ENCODE measurements at places on chromosomes 2 and 18.

GRCh38 chr2:25032901-25033300 is 9.0 kb upstream of the EFR3B start:
- DNase-seq = no peak

DNA sequence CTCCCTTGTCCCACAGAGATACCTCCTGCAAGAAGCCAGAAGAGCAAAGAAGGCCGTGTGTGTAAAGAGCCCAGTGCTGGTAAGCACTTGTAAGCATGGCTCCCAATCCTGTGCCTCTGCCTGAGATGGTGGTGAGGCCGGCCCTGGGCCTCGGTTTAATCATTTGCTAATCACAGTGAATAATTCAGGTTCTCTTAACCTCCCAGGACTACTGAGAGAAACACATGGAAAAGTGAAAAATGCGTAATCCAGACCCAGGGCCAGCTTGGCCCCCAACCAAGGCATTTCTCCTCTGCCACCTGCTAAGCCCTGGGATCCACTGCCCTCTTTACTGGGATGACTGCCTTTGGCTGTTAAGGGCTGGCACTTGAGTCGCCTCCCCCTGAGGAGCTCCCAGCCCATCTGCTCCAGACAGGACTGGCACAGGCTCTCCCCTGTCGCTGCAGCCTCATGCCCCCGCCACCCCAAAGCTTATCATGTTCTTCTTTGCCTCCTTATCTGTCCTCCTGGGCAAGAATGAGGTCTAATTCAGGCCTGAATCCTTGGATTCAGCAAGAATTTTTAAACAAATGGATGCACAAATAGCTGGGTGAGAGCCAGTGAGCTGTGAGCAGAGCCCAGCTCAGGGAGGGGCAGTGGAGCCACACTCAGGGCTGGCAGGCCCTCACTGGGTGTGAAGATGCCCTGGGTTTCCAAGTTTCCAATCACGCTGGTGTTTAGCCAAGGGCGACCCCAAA is 193.9 kb upstream of the HS6ST1 start:
- DNase-seq = no peak

GRCh38 chr2:218005028-218005427 is 2.2 kb upstream of the TNS1 start:
- no peak for DNase-seq

GRCh38 chr2:201950606-201951005 is 83.0 kb upstream of the FZD7 start:
- DNase-seq = no peak

DNA sequence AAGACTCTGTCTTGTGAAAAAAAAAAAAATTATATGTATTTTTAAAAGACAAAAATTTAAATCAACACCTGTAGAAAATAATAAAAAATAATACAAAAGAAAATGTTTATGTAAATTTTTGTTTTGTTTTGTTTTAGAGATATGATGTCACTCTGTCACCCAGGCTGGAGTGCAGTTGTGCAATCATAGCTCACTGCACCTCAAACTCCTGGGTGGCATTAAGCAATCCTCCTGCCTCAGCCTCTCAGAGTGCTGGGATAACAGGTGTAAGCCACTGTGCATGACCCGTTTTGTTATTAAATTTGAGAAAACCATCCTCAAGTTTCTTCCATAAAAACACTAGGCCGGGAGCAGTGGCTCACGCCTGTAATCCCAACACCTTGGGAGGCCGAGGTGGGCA is 56.2 kb upstream of the B3GNT7 start:
- no peak for DNase-seq

DNA sequence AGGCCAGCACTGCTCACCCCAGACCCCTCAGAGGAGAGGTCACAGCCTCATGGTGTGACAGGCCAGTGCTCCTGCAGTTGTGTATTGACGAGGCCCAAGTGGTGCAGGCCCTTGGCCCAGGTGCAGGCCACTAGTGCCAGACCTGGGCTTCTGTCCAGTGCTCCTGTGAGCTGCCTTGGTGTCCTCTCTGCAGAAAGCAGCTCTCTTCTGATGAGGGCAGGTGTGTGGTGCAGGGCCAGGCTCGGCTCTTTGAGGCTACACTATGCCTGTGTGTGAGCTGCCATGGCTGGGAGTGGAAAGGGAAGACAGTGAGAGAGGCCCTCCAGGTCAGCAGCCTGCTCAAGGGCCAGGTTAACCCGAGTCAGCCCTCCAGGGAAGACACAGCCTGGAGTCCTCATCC is 17.1 kb downstream of the EHD3 start:
- DNase-seq = no peak

- DNase-seq = no peak
Observed at GRCh38 chr18:46422552-46423055, 234.4 kb downstream of the LOXHD1 start.

GRCh38 chr2:233202531-233202944 is 48.9 kb upstream of the ATG16L1 start:
- no peak for DNase-seq

DNA sequence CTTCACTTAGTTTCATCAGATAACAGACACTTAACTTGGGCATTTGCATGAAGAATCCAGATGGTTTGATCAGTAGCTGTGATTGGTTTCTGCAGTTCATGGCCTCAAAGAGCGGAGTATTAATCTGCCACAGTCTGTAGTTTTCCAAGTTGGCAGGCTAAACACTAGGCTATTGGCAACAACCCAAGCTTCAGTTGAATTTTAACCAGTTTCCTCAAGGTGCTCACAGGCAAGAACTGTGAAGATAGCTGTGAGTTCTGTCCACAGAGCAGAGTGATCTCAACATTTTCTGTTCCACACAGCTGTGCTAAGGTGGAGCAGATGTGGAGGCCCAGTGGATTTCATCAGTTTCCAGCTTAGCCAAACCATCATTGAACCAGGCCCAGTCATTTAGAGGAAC is 469.5 kb upstream of the LINC00305 start:
- DNase-seq = no peak

GRCh38 chr2:151827564-151828142 is 568 bp downstream of the ARL5A start:
- DNase-seq = peak; percentile 13

DNA sequence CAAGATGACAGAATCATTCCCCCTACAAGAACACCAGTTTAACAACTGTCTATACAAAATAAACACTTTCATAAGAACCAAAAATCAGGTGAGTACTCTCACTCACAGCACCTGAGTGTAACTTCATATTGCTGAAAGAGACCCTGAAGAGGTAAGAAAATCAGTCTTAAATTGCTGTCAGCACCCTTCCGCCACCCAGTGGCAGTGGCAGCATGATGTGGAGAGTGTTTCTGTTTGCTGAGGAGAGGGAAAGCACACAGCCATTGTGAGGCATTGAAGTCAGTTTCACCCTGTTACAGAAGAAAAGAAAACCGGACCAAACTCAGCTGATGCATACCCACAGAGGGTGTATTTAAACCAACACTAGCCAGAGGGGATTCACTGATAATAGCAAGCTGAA is 1240.8 kb upstream of the CRIM1 start:
- no peak for DNase-seq

DNA sequence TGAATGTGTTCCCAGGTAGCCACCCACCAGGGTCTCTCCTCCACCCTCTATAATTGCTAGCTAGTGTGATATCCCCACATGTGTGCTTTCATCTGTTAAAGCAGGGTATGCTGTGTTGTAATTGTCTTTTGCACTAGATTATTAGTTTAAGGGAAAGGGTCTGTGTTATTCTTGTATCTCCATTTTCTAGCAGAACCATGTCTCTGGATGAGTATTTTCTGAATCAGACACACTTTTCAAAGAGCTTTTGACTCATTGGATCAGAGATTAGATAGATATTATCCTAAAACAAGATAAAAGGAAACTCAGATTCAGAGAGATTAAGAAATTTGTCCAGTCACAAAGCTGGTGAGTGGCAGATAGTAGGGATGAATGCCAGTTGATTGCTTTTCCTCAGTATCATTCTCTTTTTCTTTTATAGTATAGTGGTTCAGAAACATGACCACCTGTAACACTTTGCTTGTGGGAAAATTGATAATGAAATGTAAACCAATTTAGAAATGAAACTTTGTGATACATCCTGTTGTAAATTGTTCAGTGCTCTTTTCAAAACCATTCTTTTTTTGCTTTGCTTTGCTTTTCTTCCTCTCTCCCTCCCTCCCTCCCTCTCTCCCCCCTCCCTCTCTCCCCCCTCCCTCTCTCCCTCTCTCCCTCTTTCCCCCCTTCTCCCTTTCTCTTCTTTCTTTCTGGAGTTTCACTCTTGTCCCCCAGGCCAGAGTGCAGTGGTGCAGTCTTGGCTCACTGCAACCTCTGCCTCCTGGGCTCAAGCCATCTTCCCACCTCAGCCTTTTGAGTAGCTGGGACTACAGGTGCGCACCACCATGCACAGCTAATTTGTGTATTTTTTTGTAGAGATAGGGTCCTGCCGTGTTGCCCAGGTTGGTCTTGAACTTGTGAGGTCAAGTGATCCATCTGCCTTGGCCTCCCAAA is 7.4 kb downstream of the MIB1 start:
- no peak for DNase-seq

DNA sequence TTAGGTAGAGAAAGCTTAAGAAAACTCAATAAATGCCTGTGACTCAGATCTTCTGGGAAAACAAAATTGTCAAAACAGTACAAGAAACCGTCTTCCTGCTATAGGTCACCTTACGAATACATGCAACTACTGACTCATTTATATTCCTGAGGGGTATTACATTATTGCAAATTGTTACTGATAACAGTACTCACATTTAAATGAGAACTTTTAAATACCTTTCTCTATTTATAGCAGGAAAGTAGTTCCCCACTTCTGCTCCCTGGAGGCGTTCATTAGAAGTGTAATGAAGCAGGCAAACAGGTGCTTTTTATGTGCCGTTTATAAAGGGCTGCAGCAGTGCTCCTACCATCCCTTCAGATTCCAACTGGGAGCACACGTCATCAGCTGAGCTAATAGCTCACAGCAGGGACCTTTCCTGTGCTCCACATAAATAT is 65.1 kb upstream of the RPRM start:
- DNase-seq = no peak

All from activated T-helper 1 cell treated with anti-CD3 and anti-CD28 coated beads, Interleukin-12 subunit alpha, Interleukin-12 subunit beta, Interleukin-2, Interleukin-4 antibody, amounts not matched to agents 30 ng/mL and 10 ng/mL and 1 ng/mL, durations not matched to agents 14 hours and 24 hours and 36 hours (primary cell).